ENCODE measurements at places on chromosomes 2 and 18.

DNA sequence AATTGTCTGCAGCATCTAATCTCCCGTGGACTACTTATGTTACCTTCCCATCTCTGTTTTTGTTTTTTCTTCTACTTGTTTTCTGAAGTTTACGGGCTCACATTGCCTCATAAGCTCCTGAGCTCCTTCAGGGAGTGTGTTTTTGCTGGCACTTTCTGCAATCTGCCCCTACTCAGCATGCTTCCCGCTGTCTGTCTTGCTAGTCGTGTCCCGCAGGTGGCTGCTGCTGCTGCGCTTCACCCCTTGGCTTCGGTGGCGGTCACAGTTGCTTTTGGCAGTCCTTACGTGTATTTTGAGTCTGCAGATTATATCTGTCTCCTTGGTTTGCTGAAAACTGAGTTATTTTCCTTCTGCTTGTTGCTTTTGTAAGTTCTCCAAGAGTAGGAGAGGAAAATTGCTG lies 37.3 kb downstream of the FER1L5 start:
- DNase-seq = no peak

- DNase-seq = peak; percentile 89
Measured at GRCh38 chr2:70948337-70949003, 12.8 kb downstream of the ATP6V1B1 start.

- no peak for DNase-seq
Measured at GRCh38 chr2:16700551-16701259, 35.1 kb upstream of the CYRIA start.

DNA sequence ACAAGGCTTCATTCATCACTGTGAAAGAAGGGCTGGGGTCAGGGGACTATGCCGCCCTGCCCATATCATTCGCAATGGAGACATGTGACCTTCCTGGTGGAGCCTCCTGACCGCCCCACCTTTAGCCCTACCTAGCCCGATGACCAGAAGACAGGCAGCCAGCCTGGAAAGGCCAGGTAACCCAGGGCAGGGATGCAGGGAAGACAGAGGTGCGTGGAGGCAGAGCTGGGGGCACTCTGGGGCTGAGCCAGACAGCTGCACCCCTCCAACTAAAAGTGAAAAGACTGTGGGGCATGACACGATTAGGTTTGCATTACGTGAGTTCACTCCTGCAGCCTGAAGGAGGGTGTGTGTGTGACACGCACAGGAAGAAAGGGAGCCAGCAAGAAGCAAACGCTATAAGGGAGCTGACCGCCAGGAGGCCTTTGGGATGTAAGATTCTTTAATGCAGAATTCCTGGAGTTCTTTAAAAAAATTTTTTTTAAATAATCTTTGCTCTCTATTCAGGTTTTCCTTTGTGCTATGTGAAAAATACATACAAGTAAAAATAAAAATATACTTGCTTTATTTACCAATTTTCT lies 3.7 kb upstream of the HES6 start:
- no peak for DNase-seq

- no peak for DNase-seq
Measured at GRCh38 chr2:48849770-48850169, 94.2 kb upstream of the LHCGR start.

GRCh38 chr2:61707984-61708852 lies 145.6 kb downstream of the FAM161A start:
- DNase-seq = no peak

DNA sequence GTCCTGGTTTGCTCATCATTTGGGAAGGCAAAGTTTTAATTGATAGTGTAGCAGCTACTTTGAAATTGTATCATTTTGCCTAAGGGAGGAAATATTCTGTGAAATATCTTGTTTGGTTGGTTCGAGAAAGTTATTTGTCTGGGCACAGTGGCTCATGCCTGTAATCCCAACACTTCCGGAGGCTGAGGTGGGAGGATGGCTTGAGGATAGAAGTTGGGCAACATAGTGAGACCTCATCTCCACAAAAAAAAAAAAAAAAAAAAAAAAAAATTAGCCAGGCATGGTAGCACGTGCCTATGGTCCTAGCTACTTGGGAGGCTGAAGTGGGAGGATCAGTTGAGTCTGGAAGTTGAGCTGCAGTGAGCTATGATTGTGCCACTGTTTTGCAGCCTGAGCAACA lies 3.1 kb upstream of the ADGRF3 start:
- no peak for DNase-seq

GRCh38 chr2:59182249-59182648 lies 941.1 kb upstream of the FANCL start:
- peak; percentile 28 for DNase-seq

All from glutamatergic neuron (in vitro differentiated cells).